ENCODE measurements at places on chromosomes 12 and 14.

DNA sequence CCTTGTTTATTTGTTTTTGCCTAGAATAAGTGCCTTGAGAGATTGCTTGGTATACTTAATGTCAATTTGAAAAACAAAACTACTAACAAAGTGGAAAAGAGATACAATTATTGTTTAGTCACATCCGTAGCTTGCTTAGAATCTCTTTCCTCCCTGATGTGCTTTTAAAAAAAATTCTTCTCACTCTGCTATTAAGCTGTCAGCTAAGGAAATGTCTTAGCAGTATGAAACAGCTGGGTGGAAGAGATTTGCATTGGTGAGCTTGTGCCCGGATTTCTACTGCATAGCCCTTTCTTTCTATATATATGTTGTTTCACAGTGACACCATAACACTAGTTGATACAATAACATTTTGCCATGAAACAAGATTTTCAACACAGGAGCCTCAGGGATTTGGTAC is 229.4 kb upstream of the RGS6 start:
- DNase-seq, result no peak

DNA sequence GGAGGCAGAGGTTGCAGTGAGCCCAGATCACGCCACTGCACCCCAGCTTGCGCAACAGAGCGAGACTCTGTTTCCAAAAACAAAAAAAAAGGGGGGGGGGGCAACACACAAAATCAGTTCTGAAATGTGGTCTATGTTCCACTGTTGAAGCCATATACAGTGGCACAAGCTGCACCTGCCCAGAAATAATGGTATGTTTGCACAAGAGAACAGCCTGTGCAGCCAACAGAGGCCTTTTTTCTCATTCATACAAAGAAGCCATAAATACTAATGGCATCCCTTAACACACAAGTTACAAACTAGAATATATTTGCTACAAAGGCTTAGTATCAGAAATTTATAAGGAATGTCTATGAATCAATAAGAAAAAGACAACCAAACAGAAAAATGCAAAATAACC is 37.1 kb downstream of the ITPR2 start:
- DNase-seq, result no peak

GRCh38 chr12:23834076-23834475 is 115.4 kb downstream of the SOX5 start:
- no peak for DNase-seq

- DNase-seq, result no peak
Measured at GRCh38 chr12:49335118-49335954, 1.7 kb downstream of the C1QL4 start.

DNA sequence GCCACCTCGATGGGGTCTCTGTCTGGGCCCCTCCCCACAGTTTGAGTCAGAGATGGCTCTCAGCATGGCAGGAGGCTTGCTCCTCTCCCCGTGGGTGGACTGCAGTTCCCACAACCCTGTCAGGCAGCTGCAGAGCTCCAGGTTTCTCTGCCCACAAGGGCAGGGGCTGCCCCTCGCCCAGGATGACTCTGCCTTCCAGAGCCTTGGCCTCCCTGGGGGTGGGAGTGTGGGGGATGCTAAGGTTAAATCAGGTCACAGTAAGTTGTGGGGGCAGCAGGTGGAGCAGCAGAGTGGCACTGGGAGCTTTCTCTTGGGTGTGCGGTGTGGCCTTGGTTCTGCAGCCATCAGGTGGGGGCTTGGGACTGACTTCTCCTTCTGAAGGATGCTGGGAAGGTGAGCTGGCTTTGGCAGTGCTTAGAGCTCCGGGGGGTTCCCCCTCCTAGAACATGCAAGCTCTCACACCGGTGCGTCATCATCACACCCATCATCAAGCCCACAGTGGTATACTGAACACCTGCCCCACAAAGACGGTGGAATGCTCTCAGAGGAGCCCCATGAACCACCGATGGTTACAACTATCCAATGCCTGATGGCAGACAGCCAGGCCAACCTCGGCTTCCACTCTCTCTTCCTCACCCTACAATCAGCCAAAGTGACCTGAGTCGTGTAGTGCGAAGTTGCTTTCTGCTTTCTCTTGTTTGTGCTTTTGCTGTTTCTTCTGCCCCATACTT is 39.7 kb downstream of the ERH start:
- DNase-seq, result no peak

GRCh38 chr12:56286044-56286830 is 13.9 kb downstream of the CS start:
- DNase-seq, result no peak

DNA sequence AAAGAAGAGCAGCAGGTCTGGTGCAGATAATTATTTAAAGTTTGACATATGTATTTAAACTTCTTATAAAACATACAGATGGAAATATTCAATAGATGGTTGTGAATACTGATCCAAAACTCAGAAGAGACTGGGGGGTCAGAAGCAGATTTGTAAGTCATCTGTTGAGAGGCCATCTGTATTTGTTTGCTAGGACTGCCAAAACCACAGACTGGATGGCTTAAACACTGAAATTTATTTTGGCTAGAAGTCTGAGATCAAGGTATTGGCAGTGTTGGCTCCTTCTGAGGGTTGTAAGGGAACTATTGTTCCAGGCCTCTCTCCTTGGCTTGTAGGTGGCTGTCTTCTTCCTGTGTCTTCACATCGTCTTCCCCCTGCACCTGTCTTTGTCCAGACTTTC is 153.9 kb downstream of the LRRK2 start:
- no peak for DNase-seq

Measured in Panc1 (cell line).